ENCODE measurements at places on chromosomes 3 and 15. TPM values are rescaled to one million over a fixed set of nuclear protein-coding genes. Genes with fewer than 3 reads are reported as not detected.

The ST6GAL1 gene
- 35.8 TPM for polyA plus RNA-seq

The TTLL13 gene
- 0.51 TPM for polyA plus RNA-seq

The NCKIPSD gene
- polyA plus RNA-seq: 18.6 TPM

The KCTD6 gene
- 35.1 TPM for polyA plus RNA-seq

The ARPIN gene
- 25.2 TPM for polyA plus RNA-seq

The MUC20 gene
- polyA plus RNA-seq: 28.3 TPM

The GABRR3 gene
- polyA plus RNA-seq: not detected

The KLHL6 gene
- polyA plus RNA-seq: 1.6 TPM

The KLHL40 gene
- 0.21 TPM for polyA plus RNA-seq

The C3orf85 gene
- polyA plus RNA-seq: 0.21 TPM

The SLC22A14 gene
- polyA plus RNA-seq: 0.33 TPM

The GNAT1 gene
- 0.29 TPM for polyA plus RNA-seq

The SLC24A5 gene
- 0.84 TPM for polyA plus RNA-seq

The EPHA3 gene
- polyA plus RNA-seq: 10.5 TPM

The CCDC54 gene
- polyA plus RNA-seq: not detected

The TRIM42 gene
- polyA plus RNA-seq: not detected

The PRR23A gene
- polyA plus RNA-seq: not detected

The SLC22A13 gene
- 0.42 TPM for polyA plus RNA-seq

The CDCP1 gene
- 0.46 TPM for polyA plus RNA-seq
